Urinary bladder (tissue), 4 donors: ENCODE measurements at places on chromosomes 2 and 18. TPM values are rescaled to one million over a fixed set of nuclear protein-coding genes. Genes with fewer than 3 reads are reported as not detected.

DNA sequence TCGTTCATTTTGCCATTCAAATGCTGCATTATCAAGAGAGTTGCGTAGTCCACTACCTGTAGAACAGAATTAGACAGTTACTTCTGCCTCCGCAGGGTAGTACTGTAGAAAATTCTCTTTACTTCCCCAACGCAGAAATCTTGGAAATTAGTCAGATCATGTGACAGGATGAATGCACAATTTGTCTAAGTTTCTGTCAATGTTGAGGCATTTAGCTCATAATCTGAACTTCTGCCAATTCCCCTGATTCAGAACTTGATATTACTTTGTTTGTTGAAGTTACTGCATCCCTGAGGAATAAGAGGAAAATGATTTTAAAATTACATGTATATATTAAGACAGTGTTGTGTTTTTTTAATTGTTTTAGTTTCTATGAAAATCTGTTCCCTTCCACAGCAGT lies 83.4 kb downstream of the TTC27 start:
- DNase-seq: no peak

- no peak for DNase-seq
Measured at GRCh38 chr2:76958749-76959148, 563.4 kb downstream of the LRRTM4 start.

TMEM169 gene
- 0.65 TPM for polyA plus RNA-seq

- DNase-seq: no peak
Measured at GRCh38 chr2:186348200-186348599, 137.9 kb upstream of the ZC3H15 start.

HOXD13 gene
- polyA plus RNA-seq: 4.1 TPM

DNA sequence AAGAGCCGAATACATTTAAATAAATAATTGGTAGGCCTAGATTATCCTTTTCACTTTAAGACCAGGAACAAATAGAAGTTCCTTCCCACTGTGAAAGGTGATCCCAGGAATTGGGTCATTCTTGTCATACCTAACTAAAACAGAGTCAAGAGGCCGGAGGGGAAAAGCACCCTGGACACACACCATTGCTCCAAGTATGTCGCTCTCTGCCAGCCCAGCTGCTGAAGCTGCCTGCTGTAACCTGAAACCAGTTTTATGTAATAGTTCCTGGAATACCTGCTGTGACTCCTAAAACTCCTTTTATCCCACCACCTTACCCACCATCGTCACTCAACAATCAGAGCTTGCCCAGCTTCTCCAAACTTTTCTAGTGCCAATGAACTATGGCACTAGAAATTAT lies 217.1 kb downstream of the PTPRM start:
- no peak for DNase-seq

- no peak for DNase-seq
Measured at GRCh38 chr2:205815673-205816072, 133.4 kb downstream of the NRP2 start.
